ENCODE measurements at places on chromosomes 16 and 17.

- DNase-seq = no peak
Observed at GRCh38 chr16:3133844-3134243, 985 bp upstream of the ZNF213 start.

GRCh38 chr17:39229274-39229913 is 3.6 kb upstream of the STAC2 start:
- no peak for DNase-seq

- DNase-seq = no peak
Observed at GRCh38 chr16:88355389-88356123, 27.2 kb upstream of the ZNF469 start.

DNA sequence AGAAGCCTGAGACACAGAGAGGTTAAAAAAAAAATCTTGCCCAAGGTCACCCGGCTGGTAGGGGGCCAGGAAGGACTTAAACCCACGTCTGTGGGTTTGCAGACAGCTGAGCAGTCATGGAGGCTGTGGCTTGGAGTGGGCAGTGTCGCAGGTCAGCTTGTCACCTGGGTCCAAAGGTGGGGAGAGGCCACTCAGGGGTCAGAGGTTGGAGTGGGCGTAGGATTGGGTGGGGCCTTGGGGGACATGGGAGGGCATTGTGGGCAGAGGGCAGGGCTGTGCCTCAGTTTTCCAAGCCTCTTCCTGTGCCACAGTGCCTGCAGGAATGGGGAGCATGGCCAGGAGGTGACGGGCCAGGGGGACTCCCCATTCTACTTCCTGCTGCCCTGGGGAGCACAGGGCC is 2.0 kb upstream of the NDRG4 start:
- no peak for DNase-seq

- DNase-seq = no peak
Observed at GRCh38 chr16:51163894-51164566, 13.0 kb upstream of the SALL1 start.

- DNase-seq = no peak
Observed at GRCh38 chr16:16133943-16134604, 89.2 kb downstream of the ABCC6 start.

- no peak for DNase-seq
Observed at GRCh38 chr16:4428500-4428899, 2.8 kb downstream of the DNAJA3 start.

- DNase-seq = no peak
Observed at GRCh38 chr17:42702446-42702845, 20.1 kb downstream of the CNTNAP1 start.

DNA sequence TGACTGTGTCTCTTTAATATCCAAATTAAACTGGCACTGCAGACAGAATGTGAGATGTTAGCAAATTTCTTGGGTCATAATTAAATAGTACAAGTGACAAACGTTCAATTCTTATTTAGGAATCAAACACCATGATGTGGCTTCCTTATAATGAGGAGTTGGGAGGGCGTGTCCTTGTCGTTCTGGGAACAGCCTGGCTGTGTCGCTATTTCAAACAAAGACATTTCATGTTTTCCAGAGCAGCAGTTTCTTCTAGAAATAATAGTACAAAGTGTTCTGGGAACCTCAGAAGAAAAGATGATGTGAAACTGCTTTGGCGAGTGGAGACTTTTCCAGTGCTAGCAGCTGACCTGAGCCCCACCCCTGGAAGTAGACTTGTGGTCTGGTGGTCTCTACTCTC is 301.7 kb upstream of the N4BP1 start:
- DNase-seq = no peak

GRCh38 chr17:72185564-72185963 is 64.7 kb downstream of the SOX9 start:
- DNase-seq = no peak

DNA sequence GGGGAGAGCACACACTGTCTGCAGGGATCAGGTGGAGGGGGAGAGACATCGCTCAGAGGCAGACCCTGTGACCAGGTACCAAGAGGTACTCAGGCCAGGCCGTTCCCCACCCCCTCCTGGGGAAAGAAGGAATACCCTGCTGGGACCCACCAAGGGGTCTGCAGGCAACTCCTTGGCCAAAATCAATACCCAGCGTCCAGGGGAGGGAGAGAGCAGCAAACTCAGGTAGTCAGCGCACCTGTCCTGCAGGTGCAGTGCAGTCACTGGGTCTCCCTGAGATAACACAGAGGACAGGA is 57.5 kb upstream of the DOC2B start:
- DNase-seq = no peak

DNA sequence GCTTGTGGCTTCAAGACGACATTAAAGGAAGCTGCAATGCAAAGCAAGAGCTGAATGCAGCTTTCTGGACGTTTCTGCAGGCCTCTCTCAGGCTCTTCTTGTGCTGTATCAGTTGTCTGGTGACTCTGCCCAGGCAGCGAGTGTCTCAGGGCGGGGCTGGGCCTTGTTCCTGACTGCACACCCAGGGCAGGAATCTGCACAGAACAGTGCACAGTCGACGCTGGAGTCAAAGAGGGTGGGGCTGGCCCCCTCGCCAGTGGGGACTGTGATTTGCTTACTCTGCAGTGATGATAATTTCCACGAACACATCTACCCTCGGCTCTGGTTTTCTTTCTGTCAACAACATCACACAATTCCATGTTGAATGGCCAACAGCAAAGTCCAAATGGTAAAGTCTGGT is 60.7 kb downstream of the IRF8 start:
- no peak for DNase-seq

DNA sequence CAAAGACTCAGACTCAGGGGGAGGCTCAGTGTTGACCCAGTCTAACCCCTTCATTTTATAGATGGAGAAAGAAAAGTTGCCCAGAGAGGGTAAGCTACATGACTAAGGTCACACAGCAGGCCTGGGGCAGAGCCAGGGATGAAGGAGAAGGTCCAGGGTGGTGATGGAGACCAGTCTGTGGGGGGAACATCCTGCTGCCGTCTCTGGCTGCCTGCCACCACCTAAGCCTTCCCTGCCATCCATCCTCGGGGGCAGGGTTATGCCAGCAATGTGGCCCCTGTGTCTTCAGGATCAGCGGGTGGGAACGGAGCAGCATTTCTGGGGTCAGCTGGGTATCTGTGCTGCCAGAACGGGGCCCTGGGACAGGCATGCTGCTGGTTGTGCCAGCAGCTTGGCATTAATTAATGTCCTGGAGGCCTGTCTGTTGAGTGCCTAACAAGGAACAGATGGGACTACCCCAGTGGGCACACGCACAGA is 5.5 kb downstream of the DOK4 start:
- no peak for DNase-seq

DNA sequence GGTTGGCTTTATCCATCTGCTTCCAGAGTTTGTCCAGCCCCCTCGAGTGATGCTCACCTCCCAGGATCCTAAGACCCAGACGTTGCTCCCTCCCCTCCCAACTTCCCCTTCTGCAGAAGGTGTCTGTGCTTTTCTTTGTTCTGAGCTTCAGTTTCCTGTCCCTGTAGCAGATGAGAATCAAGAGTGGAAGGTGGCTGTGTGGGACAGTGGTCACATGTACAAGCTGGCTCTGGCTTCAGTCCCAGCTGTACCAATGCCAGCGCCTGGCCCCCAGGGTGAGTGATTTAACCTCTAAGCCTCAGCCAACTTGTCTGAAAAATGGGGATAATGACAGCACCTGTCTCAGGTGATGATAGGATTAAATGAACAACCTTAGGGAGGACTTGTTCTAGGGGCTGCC is 7.7 kb downstream of the PRR15L start:
- DNase-seq = no peak

GRCh38 chr17:81158688-81159590 is 6.4 kb upstream of the PVALEF start:
- no peak for DNase-seq

GRCh38 chr17:30248786-30249185 is 13.3 kb upstream of the SLC6A4 start:
- DNase-seq = no peak

- DNase-seq = no peak
Observed at GRCh38 chr17:80005360-80006338, 30.0 kb downstream of the TBC1D16 start.

- DNase-seq = no peak
Observed at GRCh38 chr17:79932451-79933306, 93.4 kb upstream of the CBX4 start.
